ENCODE measurements at places on chromosomes 7 and 10.

DNA sequence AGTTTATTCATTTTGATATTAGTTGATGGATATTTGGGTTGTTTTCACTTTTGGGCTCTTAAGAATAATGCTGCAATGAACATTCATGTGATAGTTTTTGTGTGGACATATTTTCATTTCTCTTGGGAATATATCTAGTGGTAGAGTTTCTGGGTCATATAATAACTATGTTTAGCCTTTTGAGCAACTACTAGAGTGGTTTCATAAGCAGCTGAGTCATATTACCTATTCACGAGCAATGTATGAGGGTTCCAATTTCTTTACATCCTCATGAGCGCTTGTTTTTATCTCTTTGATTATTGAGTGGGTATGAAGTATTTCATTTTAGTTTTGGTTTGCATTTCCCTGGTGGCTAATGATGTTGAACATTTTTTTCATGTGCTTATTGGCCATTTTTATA is 182.6 kb downstream of the PON1 start:
- no peak for DNase-seq

- DNase-seq: no peak
These were observed 410.4 kb upstream of the NPVF start for GRCh38 chr7:25638590-25639244.

DNA sequence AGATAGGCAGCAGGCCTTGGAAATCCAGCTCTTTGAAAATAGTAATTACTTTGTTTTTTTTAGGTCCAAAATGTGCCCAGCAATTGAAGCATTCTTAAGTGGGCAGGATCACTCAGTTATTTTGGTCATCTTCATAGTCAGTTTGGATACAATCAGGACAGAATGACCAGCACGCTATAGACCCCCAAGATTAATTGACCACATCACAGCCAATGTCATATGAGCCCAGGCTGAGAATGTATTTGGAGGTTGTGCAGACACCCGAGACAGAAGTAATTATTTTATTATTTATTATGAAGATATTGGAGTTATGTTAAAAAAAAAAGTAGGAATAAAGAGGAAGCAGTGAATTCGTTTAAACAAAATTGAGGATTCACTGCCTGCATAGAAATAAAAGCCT is 93.3 kb upstream of the PFKP start:
- no peak for DNase-seq

DNA sequence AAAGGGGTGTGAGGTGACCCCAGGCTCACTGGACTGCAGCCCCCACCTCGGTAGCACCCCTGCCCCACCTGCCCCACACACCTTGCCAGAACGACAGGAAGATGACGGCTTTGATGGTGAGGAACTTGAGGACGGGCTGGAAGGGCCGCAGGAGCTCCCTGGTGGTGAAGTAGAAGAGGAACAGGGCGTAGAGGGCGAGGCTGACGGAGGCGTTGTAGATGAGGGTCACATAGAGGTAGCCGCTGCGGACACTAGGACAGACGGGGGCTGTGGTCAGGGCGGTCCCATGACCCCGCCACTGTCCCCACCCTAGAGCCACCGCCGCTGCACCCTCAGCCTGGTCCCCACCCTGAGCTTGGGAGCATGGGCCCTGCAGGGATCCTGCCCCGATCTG is 7.6 kb downstream of the TMEM184A start:
- no peak for DNase-seq

DNA sequence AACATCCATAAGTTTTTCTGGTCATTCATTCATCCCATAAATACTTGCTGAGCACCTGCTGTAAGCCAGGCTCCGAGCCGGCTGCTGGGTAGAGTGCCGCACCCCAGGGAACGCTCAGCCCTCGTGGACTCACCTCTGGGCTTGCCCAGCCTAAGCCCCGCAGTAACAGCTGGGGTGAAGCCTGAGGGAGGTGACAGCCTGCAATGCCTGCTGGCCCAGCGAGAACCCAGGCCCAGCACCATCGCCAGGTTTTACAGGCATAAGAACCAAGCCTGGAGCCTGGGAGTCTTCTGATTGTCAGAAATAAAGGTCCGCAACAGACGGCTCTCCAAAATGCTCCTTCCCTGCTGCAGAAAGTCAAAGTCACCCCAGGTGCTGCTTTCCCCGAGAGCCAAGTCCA is 205.4 kb downstream of the ZMYND11 start:
- DNase-seq: no peak

- no peak for DNase-seq
These were observed 445.9 kb downstream of the ZNF479 start for GRCh38 chr7:56686276-56686859.

DNA sequence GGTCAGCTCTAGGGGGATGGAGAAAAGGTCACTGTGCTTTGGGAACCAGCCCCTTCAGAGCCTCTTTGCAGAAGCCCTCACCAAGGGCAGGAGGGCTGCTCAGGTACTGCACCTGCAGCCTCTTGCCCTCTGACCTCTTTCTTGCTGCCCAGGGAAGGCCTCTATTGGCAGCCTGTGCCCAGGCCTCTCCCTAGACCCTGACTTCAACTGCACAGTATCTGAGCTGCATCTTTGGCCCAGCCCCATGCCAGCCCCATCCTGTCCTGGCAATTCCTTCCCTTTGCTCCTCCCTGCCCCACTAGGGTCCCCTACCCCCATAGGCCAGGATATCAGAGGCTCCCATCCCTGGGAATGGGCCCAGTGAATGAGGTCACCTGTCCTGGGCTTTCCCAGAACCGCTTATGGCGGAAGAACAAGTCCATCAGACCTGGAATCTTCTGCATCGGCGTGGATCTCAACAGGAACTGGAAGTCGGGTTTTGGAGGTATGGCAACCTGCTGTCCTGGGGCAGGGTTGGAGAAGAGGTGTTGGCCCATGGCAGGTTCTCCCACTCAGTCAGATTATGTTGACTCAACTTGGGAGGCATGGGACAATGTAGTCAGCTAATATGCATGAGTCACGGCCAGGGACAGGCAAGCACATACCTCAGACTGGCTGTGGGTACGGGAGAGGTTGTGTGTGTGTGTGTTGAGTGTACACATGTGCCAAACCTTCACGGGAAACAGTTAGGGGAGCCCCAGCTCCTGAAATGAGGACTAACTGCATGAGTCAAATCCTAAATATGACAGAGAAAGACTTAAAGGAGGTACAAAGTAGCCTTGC is 17.1 kb upstream of the CPA1 start:
- DNase-seq: peak; percentile 79

All from GM03348 (cell line).